ENCODE measurements at places on chromosomes 7 and 10. TPM values are rescaled to one million over a fixed set of nuclear protein-coding genes. Genes with fewer than 3 reads are reported as not detected.

DNA sequence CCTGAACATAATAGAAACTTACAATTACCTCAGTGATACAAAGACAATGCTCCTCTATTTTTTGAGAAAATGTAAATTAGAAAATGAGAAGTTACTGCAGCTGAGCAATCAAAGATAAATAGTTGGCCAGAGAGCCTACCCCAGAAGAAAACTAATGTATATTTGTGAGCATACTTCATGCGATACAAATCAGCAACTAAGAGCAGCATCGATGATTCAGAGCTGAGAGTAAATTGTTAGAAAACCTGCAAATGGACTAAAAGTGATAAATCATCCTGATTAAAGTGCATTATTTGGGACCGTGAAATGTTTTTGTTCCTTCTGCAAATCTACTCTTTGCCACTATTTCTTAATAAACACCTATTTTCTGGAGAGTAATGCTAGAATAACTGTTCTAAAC, 285.7 kb downstream of the PPP1R3A start:
- DNase-seq = no peak

GRCh38 chr10:122097935-122098334, 109.0 kb downstream of the TACC2 start:
- DNase-seq = no peak

DNA sequence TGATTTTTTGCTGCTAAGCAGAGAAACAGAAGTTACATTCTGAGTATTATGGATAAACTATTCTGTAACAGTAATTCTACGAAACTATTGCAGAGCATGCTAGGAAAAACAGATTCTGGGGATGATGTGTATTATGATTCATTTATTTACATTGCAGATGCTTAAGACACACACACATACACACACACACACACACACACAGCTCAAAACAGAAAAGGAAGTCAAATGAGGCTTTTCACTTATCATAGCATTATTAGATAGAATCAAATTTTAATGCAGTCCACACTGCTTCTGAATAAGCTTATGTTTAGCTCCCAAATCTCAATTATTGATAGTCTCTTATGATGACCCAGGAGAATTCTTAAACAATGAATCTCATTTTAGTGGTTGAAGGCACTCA, 307.2 kb downstream of the HGF start:
- DNase-seq = no peak

DNA sequence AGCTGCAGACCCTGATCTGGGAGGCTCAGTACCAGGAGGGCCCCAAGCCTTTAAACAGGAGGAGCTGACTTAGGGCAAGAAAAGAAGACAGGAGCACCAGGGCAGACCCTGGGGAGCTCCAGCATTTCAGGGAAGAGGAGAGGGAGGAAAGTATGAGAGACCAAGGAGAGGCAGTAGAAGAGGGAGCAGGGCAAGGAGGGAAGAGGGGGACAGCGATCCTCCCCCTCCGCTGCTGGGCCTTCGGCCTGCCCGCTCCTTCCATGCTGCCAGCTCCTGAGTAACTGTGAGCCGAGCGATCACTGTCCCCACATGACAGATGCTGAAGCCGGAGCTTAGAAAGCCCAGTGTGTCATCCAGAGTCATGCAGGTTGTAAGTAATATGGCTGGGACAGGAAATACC, 65.9 kb downstream of the ALOX5 start:
- peak; percentile 28 for DNase-seq

- DNase-seq = no peak
These were observed 336.9 kb downstream of the ADARB2 start for GRCh38 chr10:1400101-1401070.

KIAA1549 gene
- 1.3 TPM for polyA plus RNA-seq

GRCh38 chr7:15755061-15755460, 68.6 kb upstream of the MEOX2 start:
- DNase-seq = no peak

GRCh38 chr7:112006071-112006470, 200.1 kb downstream of the DOCK4 start:
- DNase-seq = no peak

GRCh38 chr10:104267721-104268404, 1.1 kb upstream of the GSTO2 start:
- no peak for DNase-seq

TUBB8 gene
- polyA plus RNA-seq = not detected

GRCh38 chr7:106071999-106072714, 40.0 kb downstream of the SYPL1 start:
- DNase-seq = peak; percentile 55

CFAP46 gene
- 1.1 TPM for polyA plus RNA-seq

DNA sequence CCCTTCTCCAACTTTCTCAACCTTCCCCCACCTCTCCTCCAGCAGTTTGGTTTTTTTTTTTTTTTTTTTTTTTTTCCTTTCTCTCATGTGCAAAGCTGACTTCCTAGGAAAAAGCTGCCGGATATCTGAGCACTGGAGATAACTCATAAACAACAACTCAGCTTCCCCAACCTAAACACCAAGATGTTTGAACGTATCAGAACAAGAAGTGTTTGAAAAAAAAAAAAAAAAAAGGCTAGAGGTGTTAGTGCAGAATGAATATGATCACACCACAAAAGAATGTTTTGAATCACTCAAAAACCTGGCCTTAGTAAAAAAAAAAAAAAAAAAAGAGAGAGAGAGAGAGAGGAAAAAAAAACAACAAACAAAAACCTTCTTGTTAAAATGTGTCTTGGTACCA, 11.2 kb downstream of the GATA3 start:
- DNase-seq = no peak

DNA sequence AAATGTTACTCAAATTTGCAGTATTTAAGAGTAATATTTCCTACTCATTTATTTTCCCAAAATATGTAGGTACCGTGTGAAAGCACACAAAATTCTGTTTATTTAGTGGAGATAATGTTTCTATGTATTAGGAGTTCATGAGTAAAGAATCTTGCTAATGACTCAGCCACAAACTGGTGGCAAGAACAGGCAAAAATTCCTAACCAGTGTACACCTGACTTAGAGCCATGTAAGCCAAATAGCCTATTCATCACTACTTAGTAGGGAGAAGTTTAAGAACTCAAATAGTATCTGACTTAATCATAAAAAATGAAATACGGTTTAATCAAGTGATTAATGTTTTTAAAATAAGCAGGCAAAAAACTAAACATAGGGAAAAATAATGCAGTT, 169.0 kb downstream of the SRPK2 start:
- no peak for DNase-seq

DNA sequence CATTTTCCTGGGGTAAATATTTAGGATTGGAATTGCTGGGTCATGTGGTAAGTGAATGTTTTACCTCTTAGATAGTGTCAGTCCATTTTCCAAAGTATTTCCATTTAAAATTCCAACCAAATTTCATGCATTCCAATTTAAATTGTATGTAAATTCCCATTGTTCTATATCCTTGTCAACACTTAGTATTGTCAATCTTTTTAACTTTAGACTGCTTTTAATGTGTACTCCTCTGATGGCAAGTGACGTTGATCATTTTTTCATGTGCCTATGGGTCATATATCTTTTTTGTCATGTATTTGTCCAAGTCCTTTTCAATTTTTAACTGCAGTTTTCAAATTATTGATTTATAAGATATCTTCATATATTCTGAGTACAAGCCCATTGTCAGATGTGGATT, 80.8 kb upstream of the FAM20C start:
- no peak for DNase-seq

Measured in adrenal gland (tissue), 19 donors.